ENCODE measurements at places on chromosomes 6 and 20.

DNA sequence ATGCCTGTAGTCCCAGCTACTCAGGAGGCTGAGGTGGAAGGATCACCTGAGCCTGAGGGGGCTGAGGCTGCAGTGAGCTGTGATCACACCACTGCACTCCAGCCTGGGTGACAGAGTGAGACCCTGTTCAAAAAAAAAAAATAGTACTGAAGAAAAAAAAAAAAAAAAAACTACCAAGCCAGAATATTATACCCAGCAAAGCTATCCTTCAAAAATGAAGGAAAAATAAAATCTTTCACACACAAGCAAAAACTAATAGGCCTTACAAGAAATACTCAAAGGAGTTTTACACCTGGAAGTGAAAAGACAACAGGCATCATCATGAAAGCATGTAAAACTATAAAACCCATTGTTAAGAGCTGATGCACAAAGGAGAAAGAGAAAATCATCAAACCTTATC lies 37.5 kb upstream of the SRSF6 start:
- no peaks in the 10 kb centered on the region for H3K36me3 ChIP-seq
- H3K27ac ChIP-seq = no peak overlapping the region
- DNase-seq = no peak

- peaks cover 30% of the 10 kb centered on the region for H3K27me3 ChIP-seq
- H3K36me3 ChIP-seq = no peaks in the 10 kb centered on the region
- H3K4me1 ChIP-seq = no peaks in the 10 kb centered on the region
- DNase-seq = peak; percentile 65
- H3K4me3 ChIP-seq = peak overlapping the region; percentile 44
Observed at GRCh38 chr20:30811885-30812671, 445.4 kb upstream of the DEFB115 start.

- H3K27ac ChIP-seq = no peak overlapping the region
- H3K4me3 ChIP-seq = no peak overlapping the region
- H3K36me3 ChIP-seq = peaks cover 51% of the 10 kb centered on the region
- DNase-seq = no peak
Observed at GRCh38 chr20:32839227-32839981, 19.3 kb upstream of the EFCAB8 start.

- peak overlapping the region; percentile 89 for H3K4me3 ChIP-seq
- H3K4me1 ChIP-seq = peaks cover 77% of the 10 kb centered on the region
Observed at GRCh38 chr6:52420668-52421358, 671 bp downstream of the EFHC1 start.

DNA sequence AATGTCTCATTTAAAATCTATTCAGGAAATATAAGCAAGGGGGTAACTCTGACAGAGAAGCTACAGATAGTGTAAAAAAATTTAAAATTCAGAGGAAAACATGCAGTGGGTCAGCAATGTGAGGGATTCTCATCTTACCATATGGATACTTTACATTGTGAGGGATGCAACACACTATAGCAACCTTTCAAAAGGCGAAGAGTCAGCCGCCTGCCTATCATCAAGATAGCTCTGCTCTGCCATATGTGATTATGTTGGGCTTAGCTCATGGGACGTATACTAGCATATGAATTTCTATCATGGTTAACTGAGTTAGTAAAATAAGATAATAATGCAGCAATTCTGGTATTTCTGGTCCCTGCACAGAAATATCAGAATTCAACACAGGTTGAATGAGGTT lies 130.9 kb downstream of the MAP3K7 start:
- no peak overlapping the region for H3K27ac ChIP-seq
- DNase-seq = no peak
- peaks cover 3% of the 10 kb centered on the region for H3K27me3 ChIP-seq
- no peaks in the 10 kb centered on the region for H3K4me1 ChIP-seq

- H3K36me3 ChIP-seq = no peaks in the 10 kb centered on the region
- no peak for DNase-seq
Observed at GRCh38 chr6:40163924-40164323, 229.7 kb upstream of the MOCS1 start.
